Anterior cingulate cortex (tissue), 58 donors: ENCODE measurements at places on chromosomes 7 and 10.

- no peak for DNase-seq
Measured at GRCh38 chr7:101829821-101830220, 12.4 kb downstream of the CUX1 start.

DNA sequence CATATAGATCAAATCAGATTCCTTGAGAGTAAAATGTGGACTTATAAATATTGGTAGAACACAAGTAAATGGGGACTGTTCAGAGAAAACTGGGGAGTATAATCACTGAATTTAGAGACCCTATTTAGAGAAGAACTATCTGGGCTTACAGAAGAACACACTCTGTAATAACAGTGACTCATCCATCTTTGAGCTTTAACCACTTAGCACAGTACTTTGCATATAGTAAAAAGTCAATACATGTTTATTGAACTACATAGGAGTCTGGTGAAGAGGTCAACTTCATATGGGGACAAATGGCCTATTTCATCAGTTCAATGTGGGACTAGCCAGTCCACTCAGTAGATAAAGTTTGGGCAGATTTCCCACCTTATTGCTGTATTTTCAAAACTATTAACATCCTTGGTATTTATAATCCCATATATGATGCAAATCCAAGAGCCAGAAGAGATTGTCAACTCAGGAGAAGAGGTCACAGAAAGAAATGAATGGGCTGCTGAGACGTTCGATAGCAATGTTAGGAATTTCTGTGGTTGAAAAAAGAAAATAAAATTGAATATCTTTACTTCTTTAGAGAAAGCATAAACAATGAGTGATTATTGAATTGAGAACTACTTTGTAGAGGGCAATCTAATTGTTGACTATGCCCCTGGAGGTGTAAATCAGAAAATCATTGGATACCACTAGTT is 119.3 kb upstream of the CACNA2D1 start:
- DNase-seq, result no peak

GRCh38 chr10:71010730-71011129 is 122.4 kb upstream of the PCBD1 start:
- DNase-seq, result no peak

- no peak for DNase-seq
Measured at GRCh38 chr10:75355706-75356105, 45.9 kb downstream of the ZNF503 start.

DNA sequence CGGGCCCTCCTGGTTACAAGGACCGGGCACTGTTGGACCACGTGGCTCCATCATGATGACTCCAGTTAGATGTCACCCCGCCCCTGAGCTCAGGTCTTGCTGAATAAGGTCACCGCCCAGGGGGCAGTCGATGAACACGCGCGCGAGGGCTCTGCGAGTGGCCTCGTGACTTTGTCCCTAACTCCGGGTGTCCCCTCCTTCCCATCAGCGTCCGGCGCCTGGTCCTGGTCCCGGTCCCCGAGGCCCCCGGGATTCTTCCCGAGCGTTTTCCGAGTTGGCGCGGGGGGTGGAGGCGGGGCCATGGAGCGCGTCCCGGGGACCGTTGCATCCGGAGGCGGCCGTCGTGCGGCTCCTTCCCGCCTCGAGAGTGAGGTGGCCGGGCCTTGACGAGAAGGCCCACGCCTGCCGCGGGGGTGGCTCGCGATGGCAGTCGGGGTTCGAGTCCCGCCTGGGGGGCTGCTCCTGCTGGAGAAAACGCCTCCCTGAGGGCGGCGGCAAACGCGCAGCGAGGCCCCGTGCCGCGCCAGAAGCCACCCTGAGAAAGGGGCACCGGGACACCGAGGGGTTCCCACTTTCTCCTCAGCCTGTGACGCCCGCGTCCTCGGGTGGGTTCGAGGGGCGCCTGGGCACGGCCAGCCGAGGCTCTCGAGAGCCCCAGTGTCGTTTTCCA is 569 bp upstream of the NPTX2 start:
- no peak for DNase-seq

- DNase-seq, result no peak
Measured at GRCh38 chr10:47104151-47104605, 192.9 kb downstream of the PTPN20 start.

DNA sequence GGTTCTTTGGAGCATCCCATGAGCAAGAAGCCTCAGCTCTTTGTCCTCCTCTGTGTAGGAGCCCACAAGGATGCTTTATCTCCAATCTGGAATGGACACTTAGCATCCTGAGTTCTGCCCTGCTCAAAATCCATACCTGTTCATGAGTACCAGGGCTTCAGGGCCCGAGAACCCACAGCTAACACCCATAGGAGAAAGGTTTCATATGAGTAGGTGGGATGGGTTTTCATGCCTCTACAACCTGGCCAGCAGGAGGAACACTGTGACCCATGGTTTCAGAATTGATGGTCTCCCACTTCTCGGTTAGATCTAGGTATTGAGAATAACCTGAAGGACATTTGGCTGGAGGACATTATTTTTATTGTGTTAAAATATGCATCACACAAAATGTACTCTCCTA is 57.8 kb downstream of the TBXAS1 start:
- DNase-seq, result no peak

- no peak for DNase-seq
Measured at GRCh38 chr7:5492020-5492635, 68.5 kb upstream of the TNRC18 start.

DNA sequence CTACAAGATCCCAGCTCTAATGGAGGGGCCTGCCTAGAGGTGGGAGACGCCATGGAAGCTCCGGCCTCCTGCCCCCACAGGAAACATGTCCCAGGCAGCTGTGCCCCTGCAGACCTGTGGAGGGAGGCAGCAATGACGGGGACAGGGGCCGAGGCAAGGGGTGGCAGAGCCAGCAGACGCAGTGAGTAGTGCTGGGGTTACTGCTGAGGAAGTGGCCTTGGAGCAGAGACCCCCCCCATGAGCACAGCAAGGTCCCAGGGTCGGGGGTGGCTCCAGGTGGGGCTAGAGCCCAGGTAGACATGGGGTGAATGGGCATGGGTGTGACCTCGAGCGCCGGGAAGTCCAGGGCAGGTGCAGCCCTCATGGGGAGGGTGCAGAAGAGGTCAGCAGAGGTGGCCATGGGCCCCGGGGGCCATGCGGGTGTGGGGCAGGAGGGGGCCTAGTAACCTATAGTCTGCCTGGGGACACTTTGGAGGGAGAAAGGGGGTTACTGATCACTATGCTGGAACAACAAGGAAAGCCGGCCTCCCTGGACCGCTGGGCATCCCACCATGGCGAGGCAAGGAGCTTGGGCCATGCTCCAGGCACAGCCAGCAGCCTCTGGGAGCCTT is 45.5 kb downstream of the JAKMIP3 start:
- DNase-seq, result no peak

- DNase-seq, result no peak
Measured at GRCh38 chr7:87816389-87816788, 59.8 kb downstream of the SLC25A40 start.

- no peak for DNase-seq
Measured at GRCh38 chr10:1270906-1271305, 214.7 kb downstream of the WDR37 start.

DNA sequence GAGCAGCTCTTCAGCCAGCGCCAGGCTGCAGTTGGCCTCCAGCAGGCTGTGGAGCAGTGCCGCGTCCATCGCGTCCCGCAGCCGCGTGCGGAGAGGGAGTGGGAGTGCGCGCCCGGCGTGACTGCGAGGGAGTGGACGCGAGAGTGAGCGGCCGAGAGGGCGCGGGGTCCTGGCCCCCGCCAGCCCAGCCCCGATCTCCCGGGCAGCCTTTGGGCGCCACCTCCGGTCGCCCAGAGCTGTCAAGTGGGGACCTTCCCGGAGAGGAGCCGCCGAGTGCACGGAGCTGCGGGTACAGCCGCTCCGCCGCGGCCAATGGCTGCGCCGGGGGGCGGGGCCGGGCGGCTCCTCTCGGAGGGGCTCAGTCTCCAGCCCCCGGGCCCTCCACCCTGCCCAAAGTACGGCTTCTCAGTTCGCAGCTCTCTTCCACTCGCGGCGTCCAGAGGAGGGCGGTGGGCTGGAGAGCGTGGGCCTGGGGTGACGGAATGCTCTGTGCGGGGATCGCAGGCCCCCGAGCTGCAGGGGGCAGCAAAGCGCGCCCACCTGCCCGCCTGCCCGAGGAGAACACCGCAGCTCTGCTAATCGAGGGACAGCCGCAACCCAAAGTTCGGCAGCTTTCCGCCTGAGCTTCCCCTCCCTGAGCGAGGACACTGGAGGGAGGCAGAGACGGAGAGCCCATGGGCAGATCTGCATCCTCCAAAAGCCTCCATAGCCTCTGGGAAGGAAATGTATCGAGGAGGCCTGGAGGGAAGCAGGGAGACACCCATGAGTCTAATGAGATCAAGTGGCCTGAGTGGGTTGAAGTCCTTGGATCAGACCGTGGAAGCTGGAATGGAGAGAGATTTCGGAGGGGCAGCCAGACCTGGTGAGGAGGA is at the start of gene CRHR2:
Gene CRHR2 (minus strand): TSS at position 245 of the 872 bp plus-strand sequence. CDS start 176 bp downstream, at position 69.
- DNase-seq, result no peak

DNA sequence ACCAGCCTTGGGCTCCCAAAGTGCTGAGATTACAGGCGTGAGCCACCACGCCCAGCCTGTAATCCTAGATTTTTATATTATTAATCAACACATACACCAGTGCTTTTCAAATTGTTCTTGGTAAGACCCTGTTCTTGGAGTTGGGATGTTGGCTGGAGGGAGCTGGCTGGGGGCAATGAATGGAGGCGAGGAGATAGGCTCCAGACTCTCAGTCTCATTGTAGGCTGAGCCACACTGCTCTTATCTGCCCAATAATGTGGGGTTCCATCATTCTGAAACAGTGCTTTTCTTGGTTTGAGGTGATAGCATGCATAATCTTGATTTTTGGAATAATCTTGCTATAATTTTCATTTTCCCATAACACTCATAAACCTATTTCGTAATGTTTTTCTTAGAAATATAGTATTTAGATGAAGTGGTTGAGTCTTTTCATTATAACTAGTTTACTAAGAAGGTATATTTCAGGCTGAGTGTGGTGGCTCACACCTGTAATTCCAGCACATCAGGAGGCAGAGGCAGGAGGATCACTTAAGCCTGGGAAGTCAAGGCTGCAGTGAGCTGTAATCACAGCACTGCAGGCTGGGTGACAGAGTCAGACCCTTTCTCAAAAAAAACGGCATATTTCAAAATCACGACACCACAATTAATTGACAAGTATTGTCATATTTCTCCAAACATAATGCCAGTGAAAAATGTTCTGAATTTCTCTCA is 65.1 kb upstream of the LYZL2 start:
- DNase-seq, result no peak

DNA sequence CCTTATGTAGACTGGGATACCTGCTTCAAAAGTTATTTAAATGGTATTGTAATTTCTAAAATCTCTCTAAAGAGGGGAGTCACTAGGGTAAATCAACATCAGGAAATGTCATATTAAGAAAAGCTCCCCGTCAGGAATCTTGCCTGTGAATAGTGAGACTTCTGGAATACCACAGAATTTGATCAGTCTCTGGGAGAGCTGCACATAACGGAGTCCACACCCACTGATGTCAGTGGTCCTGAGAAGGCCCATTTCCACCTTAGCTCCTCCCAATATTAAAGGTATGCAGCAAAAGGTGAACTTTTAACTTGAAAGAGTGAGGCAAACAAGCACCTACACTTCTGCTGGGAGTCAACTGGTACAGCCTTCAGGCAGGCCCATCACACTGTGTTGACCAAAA is 27.3 kb downstream of the STN1 start:
- no peak for DNase-seq

GRCh38 chr7:108570146-108570755 is 577 bp downstream of the DNAJB9 start:
- peak; percentile 18 for DNase-seq

GRCh38 chr10:12036073-12036655 is 6.4 kb downstream of the UPF2 start:
- no peak for DNase-seq

DNA sequence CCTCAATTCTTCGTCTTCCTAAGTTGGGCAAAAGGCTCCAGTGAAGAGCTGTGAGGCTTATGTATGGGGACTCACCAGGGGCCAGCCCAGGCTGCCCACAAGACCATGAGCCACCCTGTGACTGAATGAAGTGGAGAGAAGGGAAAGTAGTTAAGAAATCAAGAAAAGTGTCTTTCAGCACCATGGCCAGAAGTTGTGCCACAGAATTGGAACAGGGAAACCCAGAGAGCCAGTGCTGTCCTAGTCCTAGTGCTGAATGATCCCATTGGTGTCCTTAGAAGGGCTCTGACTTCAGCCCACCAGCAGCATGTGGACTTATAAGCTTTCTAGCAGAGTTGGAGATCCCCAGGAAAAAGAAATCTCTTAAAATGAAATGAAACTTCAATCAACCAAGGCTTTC is 37.0 kb upstream of the CCSER2 start:
- DNase-seq, result no peak

GRCh38 chr7:98399890-98400541 is 874 bp downstream of the BAIAP2L1 start:
- no peak for DNase-seq

- no peak for DNase-seq
Measured at GRCh38 chr7:157474685-157475084, 137.9 kb downstream of the DNAJB6 start.

DNA sequence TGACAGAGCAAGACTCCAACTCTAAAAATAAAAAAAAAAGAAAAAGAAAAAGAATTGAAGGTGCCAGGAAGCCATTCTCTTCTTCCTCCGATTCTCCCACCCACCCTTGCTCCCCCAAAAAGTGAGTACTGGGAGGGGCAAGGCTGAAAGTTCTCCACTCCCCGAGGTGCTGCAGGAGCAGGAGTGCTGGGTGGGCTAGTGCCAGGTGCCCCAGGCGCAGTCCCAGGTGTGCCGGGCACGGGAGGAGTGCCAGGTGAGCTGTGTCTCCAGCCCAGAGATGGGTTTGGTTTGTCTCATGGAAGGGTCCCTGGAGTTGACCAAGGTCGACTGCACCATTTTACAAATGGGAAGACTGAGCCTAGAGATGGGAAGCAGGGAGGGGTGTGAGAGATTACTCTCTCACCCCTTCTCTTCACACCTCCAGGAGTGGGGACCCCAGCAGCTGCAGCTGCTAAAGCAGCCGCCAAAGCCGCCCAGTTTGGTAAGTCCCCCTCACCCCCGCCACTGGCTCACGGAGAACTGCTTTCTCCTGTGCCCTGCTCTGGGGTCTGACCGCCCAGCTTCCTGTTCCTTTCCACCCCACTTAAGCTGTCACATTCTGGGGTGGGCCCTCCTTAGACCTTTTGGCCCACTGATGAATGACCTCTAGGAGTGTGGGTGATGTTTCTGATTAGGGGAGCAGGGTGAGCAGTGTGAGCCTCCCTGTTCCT is 26.2 kb upstream of the LIMK1 start:
- no peak for DNase-seq
